ENCODE measurements at places on chromosomes 1 and 21. TPM values are rescaled to one million over a fixed set of nuclear protein-coding genes. Genes with fewer than 3 reads are reported as not detected.

Gene KRTAP20-2
- total RNA-seq = not detected

Gene DYNLT5
- not detected for total RNA-seq

Gene IGSF5
- not detected for total RNA-seq

GRCh38 chr1:235351898-235352297 is 15.3 kb upstream of the TBCE start:
- no peak for DNase-seq

DNA sequence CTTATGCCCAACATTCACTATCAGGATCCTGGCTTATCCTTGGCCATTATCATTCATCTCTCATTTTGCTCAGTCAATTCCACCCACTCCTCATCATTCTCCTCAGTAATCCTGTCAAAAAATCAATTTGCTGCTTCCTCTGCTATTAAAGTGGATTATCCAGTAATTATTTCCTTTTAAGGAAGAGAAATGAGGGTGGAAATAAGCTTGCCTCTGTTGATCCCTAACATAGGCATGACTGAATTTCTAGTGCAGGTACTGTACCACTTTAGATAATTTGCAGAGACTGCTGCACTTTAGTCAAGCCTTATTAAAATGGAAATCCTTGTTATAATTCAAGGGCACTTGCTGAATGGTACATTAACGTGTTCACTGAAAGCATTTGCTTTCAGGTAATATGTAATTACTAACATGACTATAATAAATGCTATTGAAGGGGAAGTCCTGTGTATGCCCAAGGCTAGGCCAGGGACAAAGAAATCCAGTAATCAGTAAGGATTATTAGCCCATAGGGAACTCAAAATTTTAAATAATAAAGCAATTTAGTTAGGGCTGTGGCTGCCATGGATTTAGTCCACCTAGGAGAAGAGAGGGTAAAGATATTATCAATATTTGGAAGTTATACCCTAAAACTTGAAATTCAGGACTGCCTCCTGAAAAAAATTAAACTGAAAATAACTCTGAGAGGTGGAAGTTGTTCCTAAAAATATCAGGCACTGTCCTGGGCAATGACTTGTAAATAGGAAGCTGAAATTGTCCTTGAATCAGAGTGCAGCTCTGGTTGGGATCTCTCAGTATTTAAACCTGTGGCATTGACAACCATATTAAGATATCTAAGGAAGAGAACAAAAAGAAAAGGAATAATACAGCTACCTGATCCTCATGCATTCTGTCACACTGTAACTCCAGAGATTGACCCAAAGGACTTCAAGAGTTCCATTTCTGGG is 43.4 kb downstream of the RGS2 start:
- DNase-seq = no peak

Measured in activated CD4-positive, alpha-beta memory T cell treated with anti-CD3 and anti-CD28 coated beads, Interleukin-2, amount 10 ng/mL, durations not matched to agents 7 days and 5 days (primary cell).